ENCODE measurements at places on chromosomes 3 and 15.

GRCh38 chr3:10845001-10845761, 29.2 kb downstream of the SLC6A11 start:
- DNase-seq, result no peak

DNA sequence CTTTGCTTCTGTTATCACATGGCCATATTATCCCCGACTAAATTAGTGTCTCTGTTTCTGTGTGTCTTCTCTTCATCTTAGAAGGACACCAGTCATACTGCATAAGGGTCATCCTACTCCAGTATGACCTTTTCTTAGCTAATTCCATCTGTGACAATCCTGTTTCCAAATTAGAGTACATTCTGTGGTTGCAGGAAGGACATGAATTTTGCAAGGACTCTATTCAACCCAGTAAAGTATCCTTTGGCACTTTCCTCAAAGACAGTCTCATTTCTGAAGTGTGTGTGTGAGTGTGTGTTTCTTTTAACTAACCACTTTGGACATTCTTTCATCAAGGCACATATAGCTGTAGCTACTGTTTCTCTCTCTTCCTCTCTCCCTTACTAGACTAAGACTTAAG, 15.2 kb upstream of the MME start:
- no peak for DNase-seq

GRCh38 chr15:58065445-58066041, at the start of gene ALDH1A2:
TSS of gene ALDH1A2 (minus strand) at chr15:58065711. CDS start at chr15:58065650, 61 bp downstream.
- no peak for DNase-seq

DNA sequence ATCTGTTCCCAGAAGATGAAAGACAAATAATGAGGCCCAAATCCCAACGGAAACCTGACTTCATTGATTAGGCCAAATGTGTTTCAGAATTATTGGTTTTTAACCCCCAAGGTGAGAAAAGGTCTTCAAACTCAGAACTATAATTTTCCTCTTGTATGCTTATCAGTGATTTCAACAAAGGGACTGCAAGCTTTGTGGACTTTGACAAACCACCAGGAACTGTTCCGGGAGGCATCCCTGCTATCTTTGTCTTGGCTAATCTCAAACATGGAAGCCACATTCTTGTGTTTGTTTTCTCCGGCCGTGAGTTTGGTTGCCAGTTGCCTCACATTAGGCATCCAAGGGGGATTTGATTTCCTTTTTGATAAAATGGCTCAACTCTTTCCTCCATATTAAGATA, 19.5 kb downstream of the ARHGEF3 start:
- DNase-seq, result no peak

DNA sequence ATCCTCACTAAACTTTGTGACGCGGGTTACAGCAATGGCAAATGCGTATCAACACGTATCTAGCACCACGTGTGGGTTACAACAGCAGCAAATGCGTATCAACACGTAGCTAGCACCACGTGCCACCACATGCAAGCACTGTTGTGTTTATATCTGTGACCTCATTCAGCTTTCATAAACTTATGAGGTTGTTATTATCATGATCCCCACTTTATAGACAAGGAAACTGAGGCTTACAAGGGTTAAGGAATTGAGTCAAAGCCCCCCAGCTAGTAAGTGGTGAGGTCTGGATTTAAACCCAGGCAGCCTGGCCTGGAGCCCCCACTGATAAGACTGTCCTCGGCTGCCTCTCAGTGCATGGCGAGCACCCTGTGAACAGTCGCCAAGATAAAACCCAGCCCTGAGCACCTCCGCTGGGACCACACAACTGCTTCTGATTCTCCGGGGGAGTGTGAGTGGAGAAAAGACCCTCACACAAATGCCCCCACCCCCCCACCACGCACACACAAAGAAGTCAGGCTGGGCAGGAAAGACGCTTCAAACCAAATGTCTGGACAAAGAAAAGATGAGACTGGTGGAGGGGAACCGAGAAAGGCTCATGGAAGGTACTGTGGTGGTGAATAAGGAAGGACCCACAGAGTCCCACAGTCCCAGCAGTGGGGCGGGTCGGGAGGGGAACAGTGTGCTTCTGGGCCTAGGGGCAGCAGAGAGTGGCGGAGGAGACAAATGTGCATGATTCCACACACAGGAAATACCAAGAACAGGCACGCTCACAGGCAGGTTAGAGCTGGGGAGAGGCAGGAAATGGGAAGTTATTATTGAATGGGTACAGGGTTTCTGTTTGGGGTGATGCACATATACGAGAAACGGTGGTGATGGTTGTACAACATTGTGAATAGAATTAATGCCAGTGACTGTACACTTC, 173.4 kb downstream of the XXYLT1 start:
- no peak for DNase-seq

DNA sequence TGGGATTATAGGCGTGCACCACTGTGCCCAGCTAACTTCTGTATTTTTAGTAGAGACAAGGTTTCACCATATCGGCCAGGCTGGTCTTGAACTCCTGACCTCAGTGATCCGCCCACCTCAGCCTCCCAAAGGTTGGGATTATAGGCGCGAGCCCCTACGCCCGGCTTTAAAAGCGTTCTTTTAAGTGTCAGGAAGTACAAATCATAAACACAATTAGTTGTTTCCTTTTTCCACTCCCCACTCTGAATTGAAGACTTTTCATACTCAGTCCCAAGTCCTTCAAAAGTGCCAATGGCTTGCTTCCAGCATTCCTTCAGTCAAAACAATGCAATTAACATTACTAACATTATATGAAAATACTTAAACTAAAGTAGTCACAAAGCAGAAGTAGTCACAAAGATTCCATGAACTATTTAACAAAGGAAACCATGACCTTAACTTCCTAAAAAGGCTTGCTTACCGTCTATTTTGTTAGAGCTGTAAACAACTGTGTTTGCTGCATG, 8.1 kb downstream of the WDR82 start:
- DNase-seq, result no peak

DNA sequence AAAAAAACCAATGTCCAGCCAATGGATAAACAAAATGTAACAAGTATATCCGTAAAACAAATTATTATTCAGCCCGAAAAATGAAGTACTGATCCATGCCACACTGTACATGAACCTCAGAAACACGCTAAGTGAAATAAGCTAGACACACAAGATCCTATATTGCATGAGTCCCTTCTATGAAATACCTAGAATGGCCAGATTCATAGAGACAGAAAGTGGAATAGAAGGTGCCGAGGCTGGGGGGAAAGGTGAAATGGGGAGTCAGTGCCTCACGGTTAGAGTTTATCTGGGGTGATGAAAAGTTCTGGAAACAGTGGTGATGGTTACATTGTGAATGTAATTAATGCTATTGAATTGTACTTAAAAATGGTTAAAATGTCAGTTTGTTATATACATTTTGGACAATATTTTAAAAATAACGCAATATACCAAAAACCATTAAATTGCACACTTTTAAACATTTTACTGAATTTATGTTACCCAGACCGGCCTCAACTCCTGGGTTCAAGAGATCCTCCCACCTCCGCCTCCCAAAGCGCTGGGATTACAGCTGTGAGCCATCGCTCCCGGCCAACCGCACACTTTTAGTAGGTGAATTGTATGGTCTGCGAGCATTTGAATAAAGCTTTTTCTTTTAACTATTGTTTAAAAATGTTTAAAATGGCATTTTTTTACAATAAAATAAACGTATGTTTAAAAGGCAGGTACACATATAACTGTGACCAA, 2.1 kb downstream of the RNF168 start:
- no peak for DNase-seq

DNA sequence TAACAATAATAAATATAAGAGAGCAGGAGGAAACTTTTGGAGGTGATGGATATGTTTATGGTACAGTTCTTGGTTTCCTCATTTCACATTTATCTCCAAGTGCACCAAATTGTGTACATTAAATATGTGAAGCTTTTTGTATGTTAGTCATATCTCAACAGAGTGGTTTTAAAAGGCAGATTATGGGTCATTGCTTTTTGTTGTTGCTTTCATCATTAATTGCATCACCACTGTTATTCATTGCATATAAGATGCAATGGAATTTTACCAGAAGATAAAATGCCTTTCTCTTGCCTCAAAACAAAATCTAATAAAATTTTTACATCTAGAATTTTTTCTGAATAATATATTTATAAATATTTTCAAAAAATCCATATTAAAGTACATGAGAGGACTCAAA, 1198.9 kb upstream of the GBE1 start:
- DNase-seq, result no peak

DNA sequence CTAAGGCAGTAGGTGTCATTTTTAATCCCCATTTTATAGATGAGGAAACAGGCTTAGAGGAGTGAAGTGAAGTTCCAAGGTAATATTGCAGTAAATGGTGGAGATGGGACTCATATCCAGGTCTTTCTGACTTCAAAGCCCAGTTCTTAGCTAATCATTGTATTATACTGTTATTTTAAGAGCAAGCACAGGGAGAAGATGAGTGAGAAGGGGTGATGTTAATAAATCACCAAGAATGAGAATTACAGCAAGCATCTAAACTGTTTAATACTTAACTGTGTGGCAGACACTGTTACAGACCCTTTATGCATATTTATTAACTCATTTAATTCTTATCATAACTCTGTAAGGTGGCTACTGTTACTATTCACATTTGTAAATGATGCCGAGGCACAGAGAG, 61.2 kb downstream of the VPS8 start:
- no peak for DNase-seq

DNA sequence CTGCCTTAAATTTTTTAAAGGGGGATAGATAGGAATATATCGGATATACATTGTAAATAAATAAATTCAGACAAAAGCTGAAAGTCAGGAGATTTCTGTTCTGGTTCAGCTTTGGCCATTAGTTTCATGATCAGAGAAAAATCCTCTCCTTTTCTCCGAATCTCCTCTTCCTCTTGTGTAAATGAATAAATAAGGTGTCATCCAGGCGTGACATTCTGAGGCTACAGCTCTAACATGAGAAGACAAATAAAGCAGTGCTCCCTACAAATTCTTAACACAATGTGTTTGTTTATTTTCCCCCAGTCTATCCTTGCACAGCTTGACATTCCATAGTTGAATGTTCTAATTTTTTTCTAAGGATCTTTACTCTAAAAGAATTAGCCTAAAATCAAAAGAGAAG, 9.4 kb upstream of the MB21D2 start:
- no peak for DNase-seq

GRCh38 chr15:96038650-96039049, 291.9 kb upstream of the NR2F2 start:
- DNase-seq, result no peak

GRCh38 chr3:33874815-33875214, 76.4 kb downstream of the PDCD6IP start:
- no peak for DNase-seq

GRCh38 chr3:183513046-183513706, 42.3 kb downstream of the KLHL6 start:
- DNase-seq, result no peak

DNA sequence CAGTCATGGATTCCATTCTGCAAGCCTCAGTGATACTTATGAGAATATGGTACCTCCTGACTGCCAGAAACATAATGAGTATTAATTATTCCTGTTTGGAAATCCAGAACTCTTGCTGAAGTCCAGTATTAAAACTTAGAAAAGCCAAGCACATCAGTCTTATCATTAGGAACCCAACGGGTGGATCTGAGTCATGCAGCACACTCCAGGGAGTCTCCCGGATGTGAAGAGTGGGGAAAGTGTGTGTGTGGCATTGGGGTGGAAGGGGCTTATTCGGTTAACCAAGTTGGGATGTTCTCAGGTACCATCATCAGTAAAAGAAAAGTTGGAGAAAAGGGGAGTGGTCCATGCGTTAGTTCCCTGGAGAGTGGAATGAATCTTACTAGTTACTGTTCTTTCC, 181.1 kb downstream of the PLCL2 start:
- peak; percentile 30 for DNase-seq

DNA sequence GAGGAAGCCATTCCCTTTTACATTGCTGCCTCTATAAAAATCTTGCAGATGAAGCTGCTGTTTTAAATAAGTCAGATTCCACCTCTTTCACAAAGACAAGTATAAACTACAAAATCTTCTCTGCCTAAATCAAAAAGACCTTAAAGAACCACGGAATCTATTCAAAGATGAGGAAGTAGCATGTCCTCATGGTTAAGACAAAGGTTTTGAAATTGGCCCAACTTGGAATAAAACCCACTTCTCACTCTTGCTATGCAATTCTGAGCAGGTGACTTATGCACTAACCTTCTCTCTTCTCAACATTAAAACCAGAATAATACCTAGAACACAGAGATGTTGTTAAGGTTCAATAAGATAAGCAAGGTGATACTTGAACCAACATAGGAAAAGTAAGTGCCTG, 97.6 kb downstream of the FOXP1 start:
- DNase-seq, result no peak

- DNase-seq, result no peak
Measured at GRCh38 chr3:118110211-118110610, 924.4 kb downstream of the IGSF11 start.
